Heart left ventricle (tissue), 16 donors: ENCODE measurements at places on chromosomes 6 and 20. TPM values are rescaled to one million over a fixed set of nuclear protein-coding genes. Genes with fewer than 3 reads are reported as not detected.

Gene OXT
- not detected for total RNA-seq

Gene TP53TG5
- 0.58 TPM for total RNA-seq

Gene FOXF2
- total RNA-seq, result not detected

Gene RAB32
- total RNA-seq, result 4.7 TPM

Gene SCAF8
- 58.3 TPM for total RNA-seq
